ENCODE measurements at places on chromosomes 6 and 20. TPM values are rescaled to one million over a fixed set of nuclear protein-coding genes. Genes with fewer than 3 reads are reported as not detected.

The HTR1E gene
- total RNA-seq, result not detected

The SIRPA gene
- 16.6 TPM for total RNA-seq

The GNMT gene
- not detected for total RNA-seq

The CFAP61 gene
- under 0.01 TPM for total RNA-seq

The ALDH8A1 gene
- total RNA-seq, result 0.46 TPM

The TMEM151B gene
- total RNA-seq, result not detected

The C6orf52 gene
- total RNA-seq, result not detected

The NOX3 gene
- not detected for total RNA-seq

The SYNDIG1 gene
- 1.1 TPM for total RNA-seq

The UBD gene
- total RNA-seq, result not detected
